AG09319 (cell line): ENCODE measurements at places on chromosomes 4 and X.

DNA sequence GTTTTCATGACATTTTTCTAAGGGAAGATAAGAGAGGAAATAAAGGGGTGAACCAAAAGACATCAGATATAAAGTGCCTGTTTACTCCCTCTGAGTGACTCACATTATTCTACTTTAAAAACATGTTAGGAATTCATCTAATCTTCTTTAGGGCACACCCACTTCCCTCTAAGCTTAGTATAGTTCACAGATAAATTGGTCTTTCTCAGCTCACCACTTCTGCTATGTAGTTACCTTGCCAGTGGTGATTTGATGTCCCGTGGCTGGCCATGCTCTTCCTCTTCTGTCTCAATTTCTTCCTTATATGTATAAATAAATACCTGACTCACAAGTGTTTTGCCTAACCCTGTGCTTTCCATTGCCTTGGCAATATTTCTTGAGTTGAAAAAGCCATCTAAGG, 96.8 kb downstream of the PDLIM5 start:
- no peak for DNase-seq

DNA sequence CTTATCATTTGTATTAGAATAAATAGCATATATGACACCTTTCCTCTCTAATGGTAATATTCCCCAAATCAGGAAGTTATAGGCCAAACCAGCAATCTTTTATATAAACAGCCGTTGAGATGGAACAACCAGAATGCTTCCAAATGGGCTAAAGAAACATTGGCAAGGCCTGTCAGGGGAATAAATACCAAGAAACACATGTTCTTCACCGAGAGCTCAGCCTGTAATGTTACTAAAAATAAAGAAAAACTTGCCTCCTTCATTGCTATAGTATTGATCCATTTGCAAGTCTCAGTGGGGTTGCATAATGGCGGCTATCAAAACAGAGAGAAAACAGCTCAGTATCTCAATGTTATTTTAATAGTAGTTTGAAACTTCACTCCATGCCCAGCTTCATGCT, 104.9 kb downstream of the FAM13A start:
- DNase-seq, result no peak

DNA sequence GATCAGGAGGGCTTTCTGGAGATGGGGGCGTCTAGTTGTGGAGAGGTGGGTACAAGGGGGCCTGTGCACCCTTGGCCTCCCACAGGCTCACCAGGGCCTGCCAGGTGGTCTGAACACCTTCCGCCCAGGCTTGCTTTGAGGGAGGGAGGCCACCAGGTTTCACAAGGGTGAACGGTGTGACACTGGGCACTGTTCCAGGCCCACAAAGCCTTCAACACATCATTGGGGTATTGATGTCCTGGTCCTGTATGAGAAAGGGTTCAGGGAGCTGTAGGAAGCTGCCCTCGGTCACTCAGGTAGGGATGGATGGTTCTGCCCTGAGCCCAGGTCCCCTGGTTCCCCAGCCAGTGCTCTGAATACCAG, 6.0 kb downstream of the HTRA3 start:
- DNase-seq, result no peak

DNA sequence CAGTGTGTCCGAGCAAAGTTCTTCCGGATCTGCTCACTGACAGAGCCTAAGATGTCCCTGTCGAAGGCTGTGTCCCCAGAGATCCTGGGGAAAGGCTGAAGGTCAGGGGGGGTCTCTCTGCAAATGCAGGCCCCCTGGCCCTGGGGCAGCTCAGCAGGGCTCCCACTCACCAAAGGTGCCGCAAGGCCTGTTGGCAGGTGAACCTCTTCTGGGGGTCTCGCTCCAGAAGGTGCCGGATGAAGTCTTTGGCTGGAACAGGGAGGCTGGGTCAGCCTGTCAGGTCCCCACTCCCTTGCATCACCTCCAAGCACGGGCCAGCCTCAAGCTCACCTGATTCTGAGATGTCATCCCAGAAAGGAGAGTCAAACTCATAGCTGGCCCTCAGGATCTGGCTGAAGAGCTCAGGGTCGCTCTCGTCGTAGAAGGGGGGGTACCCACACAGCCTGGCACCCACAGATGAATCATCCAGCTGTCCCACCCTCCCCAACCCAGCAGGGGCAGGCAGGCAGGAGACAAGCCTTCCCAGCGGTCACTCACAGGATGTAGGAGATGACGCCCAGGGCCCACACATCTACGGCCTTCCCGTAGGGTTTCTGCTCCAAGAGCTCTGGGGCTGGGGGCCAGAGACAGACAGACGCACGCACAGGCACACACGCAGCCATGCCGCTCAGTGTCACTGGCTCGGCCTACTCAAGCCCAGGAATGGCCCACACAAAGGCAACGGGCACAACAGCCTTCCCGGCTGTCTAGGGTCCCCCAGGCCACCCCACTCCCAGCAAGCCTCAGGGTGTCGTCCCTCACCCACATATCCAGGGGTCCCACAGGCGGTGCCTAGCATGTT, 2.6 kb downstream of the PNCK start:
- DNase-seq, result no peak
